Stimulated activated CD8-positive, alpha-beta memory T cell treated with anti-CD3 and anti-CD28 coated beads, Interleukin-15, amount 100 ng/mL, for 1 hour (primary cell): ENCODE measurements at places on chromosomes 11 and 22.

DNA sequence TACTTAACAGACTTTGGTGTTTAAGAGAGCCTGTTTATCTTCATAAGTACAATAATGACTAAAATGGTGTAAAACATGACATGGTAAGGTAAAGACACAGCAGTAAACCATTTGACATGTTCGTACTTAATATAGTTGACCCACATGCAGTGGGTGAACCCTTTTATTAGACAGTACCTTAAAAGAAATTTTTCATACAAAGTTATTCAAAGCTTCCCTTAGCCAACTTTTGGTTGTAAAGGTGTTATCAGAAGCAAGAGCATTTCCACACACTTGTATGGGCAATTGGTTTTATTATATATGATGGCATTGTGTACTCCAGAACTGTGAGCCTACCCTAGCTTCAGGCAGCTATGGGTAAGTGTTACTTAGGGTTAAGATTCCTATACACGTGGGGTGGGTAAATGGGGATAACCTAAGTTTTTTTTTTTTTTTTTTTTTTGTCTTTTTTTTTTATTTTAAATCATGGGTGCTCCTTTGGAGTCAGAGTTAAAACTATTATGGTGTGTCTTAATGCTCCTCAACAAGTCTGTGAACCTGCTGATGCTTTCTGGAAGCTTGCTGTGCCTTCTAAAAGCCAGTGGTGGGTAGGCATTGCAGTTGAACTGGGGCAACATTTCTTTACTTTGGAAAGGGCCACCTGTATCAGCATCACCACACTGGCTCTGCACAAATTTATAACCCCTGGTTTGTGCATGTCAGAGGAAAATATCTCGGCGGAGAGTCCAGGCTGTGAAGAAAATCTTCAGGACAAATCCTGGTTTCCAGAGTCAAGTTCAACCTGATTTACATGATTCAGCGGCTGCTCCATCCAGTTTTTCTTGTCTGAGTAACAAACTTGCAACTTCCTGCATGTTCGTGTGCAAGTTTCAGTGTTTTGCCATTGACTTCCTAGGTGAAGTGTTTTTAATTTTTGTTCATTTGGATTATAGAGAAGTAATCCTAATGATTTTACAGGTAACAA is 3.3 kb downstream of the PCF11 start:
- no peak for DNase-seq

GRCh38 chr11:108757630-108758029 is 92.8 kb downstream of the DDX10 start:
- DNase-seq: no peak

DNA sequence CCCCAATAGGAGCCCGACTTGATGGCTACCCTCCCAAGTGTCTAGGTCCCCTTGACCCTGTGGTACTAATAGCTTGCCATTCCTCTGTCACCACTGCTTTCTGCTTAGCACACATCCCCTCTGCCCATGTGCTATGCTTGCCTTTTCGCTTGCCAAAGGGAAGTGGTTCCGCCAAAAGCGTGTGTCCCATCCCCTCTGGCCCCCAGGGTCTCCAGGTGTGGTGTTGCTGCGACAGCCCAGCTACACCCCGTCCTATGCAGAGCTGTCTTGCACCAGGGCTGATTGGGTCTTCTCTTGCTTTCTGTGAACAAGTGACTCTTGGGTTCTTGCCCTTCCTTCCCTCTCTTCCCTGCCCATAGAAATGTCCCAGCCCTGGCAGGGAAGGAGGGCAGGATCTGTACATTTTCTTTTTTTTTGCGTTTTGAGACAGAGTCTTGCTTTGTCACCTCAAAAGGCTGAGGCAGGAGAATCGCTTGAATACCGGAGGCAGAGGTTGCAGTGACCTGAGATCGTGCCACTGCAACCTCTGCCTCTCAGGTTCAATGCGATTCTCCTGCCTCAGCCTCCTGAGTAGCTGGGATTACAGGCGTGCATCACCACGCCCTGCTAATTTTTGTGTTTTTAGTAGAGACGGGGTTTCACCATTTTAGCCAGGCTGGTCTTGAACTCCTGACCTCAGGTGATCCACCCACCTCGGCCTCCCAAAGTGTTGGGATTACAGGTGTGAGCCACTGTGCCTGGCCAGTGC is 3.9 kb downstream of the TANGO2 start:
- DNase-seq: no peak

- DNase-seq: no peak
These were observed 137.7 kb downstream of the ATG16L2 start for GRCh38 chr11:72951888-72952287.

GRCh38 chr22:37887584-37888378 is 18.3 kb upstream of the MICALL1 start:
- no peak for DNase-seq

GRCh38 chr11:36695111-36695510 is 97.1 kb upstream of the RAG2 start:
- no peak for DNase-seq

DNA sequence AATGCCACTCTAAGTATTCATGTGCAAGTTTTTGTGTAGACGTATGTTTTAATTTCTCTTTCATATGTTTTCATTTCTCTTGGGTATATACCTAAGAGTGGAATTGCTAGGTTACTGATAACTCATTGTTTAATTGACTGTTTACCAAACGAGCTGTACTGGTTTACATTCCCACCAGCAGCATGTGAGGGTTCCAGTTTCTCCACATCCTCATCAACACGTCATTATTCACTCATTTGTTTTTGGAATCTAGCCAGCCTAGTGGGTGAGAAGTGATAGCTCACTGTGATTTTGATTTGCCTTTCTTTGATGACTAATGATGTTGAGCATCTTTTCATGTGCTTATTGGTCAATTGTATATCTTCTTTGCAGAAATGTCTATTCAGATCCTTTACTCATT is 4.0 kb downstream of the ANKRD13D start:
- no peak for DNase-seq

- DNase-seq: no peak
These were observed 341.6 kb downstream of the MN1 start for GRCh38 chr22:27459999-27460398.

- no peak for DNase-seq
These were observed 545.8 kb downstream of the INSC start for GRCh38 chr11:15660496-15660895.

GRCh38 chr22:46851941-46852340 is 89.5 kb downstream of the TBC1D22A start:
- no peak for DNase-seq

DNA sequence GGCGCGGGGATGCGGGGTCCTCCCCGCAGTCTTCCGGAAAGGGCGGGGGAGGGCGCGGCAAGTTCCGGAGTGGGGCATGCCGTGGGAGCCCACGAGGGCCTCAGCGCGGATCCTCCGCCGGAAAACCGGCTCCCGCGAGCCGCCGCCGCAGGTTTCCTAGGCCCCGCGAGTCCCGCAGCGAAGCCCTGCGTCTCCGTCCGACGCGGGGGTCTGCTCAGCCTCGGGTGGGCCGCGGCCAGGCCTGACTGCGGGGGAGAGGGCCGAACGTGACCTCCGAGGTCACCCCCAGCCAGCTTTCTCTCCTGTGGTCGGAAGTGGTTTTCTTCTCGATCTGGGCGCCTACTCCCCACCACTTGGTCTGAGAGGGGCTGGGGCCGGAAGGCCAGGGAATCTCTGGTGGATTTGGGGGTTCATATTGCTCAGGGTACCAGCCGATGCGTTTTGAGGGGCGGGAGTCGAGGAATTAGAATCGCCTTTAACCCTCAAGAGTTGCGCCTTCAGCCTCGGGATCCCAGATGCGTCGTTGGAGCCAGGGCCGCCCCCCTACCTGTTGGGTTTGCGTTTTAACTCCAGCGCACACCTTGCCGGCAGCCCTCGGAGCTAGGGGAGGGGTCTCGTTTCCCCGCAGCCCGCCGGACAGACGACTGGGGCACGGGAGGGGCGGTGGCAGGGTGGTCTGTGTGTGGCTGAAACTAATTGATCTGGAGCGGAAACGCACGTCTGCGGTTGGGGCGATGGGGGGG is 3.6 kb upstream of the CCND1 start:
- DNase-seq: no peak

DNA sequence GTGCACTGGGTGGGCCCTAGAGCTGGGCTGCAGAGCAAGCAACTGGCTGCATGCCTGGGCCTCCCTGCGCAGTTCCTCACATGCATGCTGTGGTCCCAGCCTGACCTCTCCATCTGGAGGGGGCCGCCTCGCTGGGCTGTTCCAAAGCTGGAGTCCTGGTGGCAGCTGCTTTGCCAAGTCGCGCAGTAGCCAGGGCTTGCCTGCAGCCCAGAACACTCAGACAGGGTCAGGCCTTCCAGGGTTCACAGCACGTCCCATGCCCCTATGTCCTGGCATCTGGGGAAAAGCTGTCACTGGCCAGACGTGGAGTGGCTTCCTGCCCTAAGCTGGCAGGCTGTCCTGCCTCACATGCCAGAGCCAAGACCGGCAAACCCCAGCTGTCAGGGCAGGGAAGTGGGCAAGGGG is 16.5 kb upstream of the CDC42EP2 start:
- no peak for DNase-seq

DNA sequence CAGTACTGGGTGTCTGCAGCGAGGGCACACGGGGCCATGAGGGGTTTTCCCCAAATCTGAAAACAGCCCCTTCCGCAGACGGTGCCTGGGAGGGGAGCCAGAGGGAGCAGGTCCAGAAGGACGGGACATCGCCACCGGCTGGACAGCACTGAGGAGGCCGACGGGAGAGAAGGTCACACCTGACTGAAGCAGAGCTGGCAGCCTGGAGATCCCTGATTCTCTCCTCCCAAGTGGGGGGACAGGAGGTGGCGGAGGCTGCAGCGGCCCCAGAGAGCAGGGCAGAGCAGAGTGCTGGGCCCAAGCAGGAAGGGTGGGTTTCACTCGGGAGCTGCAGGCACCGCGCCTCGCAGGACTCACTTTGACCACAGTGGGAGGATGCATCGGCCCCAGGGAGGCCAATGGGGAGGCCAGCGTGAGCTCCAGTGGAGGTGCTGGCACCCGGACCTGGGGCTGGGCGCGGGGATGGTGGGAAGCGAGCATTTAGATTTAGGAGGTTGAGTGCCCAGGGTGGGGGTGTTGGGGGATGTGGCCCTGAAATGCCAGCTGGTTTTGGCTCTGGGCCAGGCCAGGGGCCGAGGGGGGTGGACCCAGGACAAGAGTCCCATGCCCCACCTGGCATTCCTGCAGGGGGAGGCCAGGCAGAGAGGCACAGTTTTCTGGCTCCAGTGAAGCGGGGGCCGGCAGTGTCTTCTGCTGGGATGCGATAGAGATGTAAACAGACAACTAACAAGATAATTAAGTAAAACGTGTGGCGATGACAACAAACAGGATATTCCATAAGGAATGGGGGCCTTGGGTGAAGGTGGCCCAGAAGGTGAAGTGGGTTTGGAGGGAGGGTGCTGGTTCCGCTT is 92.3 kb upstream of the FGF3 start:
- DNase-seq: no peak

- no peak for DNase-seq
These were observed 48.0 kb downstream of the CABIN1 start for GRCh38 chr22:24059121-24059520.
